ENCODE measurements at places on chromosomes 3 and 15.
A peak's percentile ranks its signal among the peaks of the same experiment; 100 is the strongest.

DNA sequence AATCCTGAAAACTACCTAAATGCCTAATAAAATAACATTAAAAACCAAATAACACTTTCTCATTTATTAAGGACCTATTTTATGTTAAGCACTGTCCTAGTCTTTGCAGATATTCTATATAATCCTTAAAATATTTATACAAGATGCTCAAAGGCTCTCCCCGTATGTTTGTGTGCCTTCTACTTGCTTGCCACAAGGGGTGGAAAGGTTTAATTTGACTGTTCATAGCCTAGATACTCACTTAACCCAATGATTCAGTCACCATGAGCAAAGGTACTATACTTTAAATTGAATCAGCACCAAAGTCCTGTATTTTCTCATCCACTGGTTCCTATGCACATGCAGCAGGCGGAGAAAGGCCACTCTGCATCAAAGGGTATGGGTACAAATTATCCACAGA, 32.0 kb downstream of the LSAMP start:
- DNase-seq, result no peak

DNA sequence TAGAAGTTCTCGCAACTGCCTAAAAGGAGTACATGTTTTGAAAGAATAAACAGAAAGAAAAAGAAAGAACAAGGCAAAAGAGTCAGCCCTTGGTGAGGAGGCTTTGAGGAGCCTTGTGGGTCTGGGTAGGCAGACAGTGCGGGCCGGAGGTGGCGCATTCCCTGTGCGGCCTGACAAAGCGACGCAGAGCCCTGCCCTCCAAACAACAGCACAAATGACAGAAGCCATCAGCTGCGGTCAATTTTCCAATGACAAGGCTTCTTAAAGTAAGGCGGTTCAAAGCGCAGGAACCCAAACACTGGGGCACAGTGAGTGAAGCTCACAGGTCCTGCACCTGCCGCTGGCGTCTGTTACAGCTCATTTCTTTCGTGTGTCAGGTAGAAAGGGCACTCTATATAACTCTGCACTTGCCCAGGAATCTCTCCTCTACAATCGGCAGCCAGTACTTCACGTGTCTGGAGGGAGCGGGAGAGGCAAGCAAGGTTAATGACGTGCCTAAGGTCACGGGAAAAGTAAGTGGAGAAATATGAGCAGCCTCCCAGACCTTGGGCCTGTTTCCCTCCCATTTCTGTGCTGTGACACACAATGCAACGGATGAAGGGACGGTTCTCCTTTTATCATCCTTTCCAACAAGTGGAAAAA, 178.1 kb downstream of the OPA1 start:
- no peak for DNase-seq

DNA sequence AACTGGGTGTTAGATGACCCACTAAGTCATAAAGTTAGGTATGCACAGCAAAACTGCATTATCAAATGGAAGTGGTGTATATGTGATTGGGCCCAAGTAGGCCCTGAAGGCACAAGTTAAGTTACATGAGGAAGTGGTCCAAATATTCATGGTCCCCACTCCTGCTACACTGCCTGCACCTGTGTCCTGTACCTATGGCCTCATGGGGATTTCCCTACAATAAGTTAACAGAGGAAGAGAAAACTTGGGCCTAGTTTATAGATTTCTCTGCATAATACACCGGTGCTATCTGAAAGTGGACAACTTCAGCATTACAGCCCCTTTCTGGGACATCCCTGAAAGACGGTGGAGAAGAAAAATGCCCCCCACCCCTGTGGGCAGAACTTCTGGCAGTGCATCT, 41.5 kb downstream of the STRIT1 start:
- DNase-seq, result no peak

DNA sequence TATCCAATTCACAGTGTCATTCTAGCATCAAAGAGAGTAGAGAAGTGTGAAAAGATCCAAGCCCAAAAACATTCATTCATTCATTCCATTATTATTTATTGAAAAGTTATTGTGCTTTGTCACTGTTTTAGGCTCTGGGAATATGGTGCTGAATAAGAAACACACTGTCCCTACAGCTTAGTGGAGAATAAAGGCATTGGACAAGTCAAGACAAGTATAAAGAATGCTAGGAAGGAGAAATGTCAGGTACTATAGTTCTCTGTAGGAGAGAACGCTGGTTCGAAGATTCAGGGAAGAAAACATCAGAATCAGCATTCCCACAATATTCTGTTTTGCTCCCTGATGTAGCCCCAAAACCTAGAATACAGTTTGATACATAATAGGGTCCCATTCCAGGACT, 128.8 kb upstream of the CHRM5 start:
- DNase-seq, result no peak

- no peak for DNase-seq
These were observed 314.2 kb downstream of the ROBO1 start for GRCh38 chr3:79453600-79453999.

GRCh38 chr3:31384117-31384516, 148.6 kb upstream of the STT3B start:
- no peak for DNase-seq

GRCh38 chr15:27854601-27855000, 244.5 kb downstream of the OCA2 start:
- no peak for DNase-seq

GRCh38 chr15:46703020-46703861, 1014.1 kb upstream of the SEMA6D start:
- DNase-seq, result no peak

DNA sequence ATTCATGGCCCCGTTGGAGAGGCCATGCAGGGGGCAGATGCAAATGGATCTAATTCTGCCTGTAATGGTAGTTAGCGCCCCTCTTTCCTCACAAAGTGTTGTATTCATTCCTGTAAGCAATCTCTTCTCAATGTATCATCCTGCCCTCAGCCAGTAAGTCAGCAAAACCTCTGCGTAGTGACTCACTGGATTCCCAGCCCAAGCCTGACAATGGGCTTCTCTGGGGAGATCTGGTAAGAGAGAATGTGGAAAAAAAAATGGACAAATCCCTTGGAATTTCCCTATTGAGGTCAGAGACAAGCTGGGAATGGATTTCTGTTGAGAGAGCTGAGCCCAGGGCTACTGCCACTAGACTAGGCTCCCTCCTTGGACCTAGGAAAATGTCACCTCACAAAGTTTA, 25.4 kb downstream of the ADPGK start:
- DNase-seq, result peak; percentile 53

DNA sequence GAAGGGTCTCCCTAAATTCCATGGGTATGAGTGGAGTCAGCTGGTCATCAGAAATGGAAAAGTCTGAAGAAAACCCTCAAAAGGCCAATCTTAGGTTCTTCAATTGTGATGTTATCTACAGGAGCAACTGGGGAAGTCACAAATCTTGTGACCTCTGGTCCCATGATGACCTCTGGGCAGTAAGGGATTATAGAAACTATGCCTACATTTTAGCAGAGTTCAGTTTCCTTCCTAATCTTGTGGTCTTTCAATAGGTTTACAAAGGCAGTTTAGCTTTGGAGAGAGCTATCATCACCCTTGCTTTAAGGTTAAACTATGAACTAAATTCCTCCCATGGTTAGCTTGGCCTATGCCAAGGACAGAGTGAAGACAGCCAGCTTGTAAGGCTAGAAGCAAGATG, 225.1 kb downstream of the DPH6 start:
- no peak for DNase-seq

DNA sequence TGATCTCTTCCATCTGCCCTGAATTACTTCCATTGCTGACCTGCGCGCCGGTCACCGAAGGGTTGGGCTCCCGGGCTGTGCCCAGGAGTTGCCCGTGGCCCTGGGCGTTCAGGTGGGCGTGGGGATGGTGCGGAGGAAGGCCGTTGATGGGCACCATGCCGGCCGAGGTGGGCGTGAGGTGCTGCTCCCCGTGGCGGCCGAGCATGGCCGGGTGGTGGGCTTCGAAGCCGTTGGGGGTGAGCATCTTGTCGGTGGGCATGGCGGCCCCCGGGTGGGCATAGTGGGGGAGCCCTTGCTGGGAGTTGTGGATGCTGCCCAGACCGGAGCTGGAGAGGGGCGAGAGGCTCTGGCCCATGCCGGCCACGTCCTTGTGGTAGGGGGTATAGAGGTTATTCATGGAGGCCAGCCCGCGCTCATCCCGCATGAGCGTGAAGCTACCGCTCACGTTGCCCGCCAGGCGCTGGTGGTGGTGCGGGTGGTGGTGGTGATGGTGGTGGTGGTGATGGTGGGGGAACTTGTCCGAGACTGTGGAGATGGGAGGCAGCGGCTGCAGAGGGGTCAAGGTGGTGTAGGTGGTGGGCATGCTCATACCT, 1.0 kb downstream of the ONECUT1 start:
- DNase-seq, result no peak

- DNase-seq, result no peak
These were observed 22.2 kb upstream of the IDH2 start for GRCh38 chr15:90124507-90124906.

DNA sequence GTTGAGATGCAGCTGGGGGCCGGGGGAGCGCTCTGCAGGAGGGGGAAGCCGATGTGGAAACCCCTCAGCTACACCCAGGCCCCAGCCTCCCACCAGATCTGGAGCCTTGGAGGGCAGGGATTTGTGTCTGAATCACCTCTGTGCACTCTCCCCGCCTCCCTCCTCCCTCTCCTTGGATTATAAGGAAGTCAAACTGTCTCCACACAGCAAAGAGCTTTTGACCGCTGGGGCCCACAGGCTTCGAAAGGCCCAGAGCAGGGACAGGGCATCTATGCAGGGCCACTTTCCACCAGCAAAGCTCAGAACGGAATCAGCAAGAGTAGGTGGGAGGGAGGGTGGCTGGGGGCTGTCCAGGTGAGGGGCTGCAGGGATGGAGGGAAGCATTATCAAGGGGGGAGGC, 68.9 kb downstream of the IQSEC1 start:
- DNase-seq, result no peak
